Stimulated activated CD4-positive, alpha-beta T cell treated with anti-CD3 and anti-CD28 coated beads, TNF-alpha, amount 100 ng/mL, for 48 hours (primary cell): ENCODE measurements at places on chromosomes 2 and 18.

- DNase-seq, result no peak
Measured at GRCh38 chr2:98294711-98295110, 51.5 kb upstream of the CNGA3 start.

- DNase-seq, result no peak
Measured at GRCh38 chr2:55430211-55430975, 10.7 kb upstream of the CCDC88A start.

GRCh38 chr2:140567734-140568133 lies 1563.1 kb downstream of the LRP1B start:
- no peak for DNase-seq

DNA sequence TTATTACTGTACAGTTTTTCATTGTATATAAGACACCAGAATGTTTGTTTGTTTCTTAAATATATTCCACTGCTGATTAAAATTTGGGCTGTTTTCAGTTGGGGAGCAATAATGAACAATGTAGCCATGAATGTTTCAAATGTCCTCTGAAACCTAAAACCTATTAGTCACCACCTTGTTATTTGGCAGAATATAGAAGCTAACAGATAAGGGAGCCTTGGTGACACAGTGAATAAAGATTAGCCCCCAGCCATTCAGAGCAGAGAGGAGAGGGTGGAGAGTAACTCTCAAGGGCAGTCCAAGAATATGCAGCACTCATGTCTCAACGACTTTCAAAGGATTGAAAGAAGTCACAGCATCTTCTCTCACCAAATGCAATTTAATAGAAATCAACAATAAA lies 43.1 kb upstream of the ATP8B1 start:
- no peak for DNase-seq

DNA sequence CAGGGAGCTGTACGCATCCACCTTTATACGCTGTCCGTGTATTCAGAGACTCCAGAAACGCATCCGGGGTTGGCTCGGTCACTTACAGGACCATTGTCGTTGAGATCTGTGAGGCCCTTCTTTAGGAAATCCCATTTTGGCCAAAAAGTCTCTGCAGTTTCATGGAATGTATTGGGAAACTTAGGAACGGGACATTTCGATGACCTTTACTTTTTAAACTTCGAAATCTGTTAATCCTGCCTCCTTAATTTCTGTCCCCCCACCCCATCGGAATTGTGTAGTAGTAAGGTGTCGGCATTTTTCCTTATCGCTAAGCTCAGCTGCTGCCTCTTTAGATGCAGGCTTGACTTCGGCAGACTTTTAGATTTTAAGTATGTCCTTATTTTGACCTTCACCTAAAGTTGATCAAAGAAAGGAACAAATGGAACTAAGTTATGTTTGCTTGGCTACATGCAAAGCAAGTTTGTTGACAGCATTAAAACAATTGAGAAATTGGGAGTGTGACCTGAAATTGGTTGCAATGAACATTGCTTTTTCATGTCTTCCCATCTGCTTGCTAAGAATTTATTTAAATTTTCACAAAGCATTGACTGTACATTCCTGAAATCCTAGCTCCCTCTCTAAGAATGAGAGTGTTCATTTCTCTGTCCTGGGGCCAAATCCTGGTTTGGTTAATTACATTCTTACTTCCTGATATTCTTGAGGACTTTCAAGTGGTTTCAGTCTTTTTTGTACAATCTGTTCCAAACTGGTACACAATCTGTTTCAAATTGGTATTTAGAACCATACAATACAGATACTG lies 884 bp upstream of the RAPH1 start:
- DNase-seq, result no peak

DNA sequence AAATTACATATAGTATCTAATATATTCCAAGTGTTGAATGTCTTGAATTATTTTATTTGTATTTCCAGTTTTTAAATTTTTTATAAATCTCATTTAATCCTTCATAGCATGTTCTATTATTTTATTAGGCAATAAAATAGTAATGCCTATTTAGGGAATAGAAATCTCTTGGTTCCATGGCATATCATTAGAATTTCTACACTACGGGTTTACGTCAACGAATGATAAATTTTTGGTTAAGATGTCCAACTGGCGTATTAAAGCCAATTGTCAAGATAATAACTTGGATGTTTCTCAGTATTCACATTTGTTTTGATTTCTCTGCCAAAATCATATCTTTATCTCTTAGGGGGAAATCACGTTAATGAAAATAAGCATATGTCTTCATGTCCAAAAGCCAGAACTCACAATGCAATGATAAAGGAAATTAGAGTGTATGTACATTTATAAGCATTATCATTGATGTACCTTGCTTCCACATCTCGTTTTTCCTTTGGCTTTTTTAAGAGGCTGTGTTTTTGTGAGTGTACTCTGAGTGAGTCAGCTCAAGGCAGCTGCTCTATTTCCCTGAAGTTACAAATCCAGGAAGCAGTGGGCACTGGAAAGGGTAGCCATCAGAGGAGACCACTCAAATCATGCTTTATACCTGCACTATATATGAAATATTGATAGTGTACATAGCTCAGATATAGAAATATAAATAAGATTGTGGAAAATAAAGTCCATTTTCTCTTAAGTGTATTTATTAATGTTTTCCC lies 115.8 kb upstream of the PDE1A start:
- no peak for DNase-seq

DNA sequence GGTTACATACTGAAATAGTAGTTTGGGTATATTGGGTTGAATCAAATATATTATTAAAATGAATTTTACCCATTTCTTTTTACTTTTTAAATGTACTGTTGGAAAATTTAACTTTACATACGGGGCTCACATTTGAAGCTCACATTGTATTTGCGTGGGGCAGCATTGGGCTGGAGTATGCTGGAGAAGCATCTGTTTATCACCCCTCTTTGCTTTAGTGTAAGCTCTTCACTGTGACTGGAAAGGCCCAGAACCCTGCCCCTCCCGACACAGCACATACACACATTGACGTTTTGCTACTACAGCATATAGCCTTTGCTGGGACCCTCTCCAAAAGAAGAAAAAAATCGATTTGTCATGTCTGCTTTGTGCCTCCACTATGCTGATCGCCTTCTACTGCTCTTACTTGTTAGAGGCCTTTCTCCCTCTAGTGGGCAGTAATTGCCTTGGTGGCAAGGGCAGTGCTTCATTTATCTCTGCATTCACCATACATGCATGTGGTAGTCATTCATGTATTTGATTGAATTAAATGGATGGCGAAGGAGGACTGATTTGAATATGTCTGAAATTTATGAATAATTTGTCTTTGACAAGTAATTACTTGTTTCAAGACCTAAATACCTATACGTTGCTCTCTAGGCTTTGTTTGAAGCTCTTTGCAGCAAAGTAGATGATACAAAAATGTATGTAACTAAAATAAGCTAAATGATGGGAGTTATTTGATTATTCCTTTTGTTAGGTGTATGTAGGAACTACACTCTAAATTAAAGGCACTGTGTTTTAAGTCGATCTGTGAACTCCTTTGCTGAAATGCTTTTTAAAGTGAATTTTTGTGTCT lies 37.4 kb downstream of the VAPA start:
- DNase-seq, result no peak

DNA sequence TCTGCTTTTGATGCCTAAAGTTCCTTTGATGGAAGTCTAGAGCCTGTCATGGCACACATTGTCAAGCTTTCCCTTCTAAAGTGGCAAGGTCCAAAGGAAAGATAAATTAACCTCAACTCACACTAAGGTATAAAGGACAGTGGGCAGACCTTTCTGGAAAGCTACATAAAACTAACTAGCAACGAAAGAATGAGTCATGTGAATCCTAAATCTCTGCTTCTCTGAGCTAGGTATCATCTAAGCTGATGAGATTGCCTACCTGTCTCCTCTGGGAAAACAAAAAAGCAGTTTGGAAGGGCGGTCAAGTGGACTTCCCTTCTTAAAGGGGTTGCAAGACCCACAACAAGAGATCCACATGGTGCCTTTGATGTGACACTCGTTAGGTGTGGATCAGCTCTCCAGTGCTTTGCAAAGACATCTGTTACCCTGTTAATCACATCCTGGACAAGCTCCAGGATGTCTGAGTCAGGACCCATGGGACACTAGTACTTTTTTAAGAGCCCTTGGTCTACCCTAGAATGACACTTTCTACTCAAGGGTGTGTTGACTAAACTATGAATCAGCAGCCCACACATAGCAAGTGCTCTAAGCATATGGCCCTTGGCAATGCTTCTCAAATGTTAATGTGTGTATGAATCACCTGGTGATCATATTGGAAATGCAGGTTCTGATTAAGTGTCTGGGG lies 173.5 kb downstream of the ALK start:
- DNase-seq, result peak; percentile 1
